ENCODE measurements at places on chromosomes 7 and 10.

- DNase-seq, result no peak
Measured at GRCh38 chr7:99030951-99031350, 113.0 kb downstream of the SMURF1 start.

- DNase-seq, result no peak
Measured at GRCh38 chr10:49609283-49610113, 612 bp upstream of the SLC18A3 start.

- DNase-seq, result no peak
Measured at GRCh38 chr7:157977306-157977705, 610.3 kb downstream of the PTPRN2 start.

- no peak for DNase-seq
Measured at GRCh38 chr7:152122540-152122939, 97.1 kb downstream of the GALNT11 start.

- no peak for DNase-seq
Measured at GRCh38 chr10:98673171-98673782, 226.5 kb upstream of the HPS1 start.

GRCh38 chr7:107164092-107164491 is 4.7 kb upstream of the HBP1 start:
- no peak for DNase-seq

- no peak for DNase-seq
Measured at GRCh38 chr10:115572740-115573455, 479.7 kb downstream of the ATRNL1 start.

DNA sequence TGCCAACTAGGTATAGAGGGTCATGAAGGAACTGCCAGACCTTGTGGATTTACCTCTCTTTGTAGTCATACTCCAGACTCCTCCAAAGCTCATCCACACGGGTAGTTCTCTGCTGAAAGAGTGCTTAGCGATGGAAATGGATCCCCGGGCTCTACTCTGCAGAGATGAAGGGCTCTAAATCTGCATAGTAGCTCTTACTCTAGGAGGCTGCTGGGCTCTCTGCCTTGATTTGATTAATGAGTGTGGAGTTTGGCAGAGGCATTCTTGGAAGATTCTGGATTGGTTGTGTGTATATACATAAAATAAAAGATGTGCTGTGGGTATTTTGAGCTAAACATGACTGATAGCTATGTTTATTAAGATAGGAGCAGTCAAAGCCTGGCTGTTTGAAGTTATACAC is 21.3 kb upstream of the CPXM2 start:
- no peak for DNase-seq

DNA sequence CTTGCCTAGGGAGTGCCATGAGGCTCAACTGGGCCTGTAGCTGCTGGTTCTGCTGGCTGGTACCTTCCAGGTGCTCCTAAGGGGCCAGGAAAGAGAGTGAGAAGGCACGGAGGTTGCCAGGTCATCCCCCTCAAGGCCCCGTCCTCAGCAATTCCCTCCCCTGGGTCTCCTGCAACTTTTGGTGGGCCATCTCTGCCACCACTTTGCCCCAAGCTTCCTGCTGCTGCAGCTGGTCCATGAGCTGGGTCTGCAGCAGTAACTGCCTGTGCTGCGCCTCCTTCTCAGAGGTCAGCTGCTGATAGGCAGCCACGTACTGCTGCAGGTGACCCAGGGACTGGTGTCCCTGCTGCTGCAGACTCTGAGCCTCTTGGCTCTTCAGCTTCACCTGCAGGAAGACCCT is 17.3 kb upstream of the MTPAP start:
- no peak for DNase-seq

GRCh38 chr10:122630526-122630925 is 69.1 kb downstream of the C10orf120 start:
- DNase-seq, result no peak

GRCh38 chr10:119301397-119301796 is 94.0 kb downstream of the GRK5 start:
- peak; percentile 28 for DNase-seq

- DNase-seq, result no peak
Measured at GRCh38 chr10:23826421-23826820, 382.5 kb upstream of the KIAA1217 start.

DNA sequence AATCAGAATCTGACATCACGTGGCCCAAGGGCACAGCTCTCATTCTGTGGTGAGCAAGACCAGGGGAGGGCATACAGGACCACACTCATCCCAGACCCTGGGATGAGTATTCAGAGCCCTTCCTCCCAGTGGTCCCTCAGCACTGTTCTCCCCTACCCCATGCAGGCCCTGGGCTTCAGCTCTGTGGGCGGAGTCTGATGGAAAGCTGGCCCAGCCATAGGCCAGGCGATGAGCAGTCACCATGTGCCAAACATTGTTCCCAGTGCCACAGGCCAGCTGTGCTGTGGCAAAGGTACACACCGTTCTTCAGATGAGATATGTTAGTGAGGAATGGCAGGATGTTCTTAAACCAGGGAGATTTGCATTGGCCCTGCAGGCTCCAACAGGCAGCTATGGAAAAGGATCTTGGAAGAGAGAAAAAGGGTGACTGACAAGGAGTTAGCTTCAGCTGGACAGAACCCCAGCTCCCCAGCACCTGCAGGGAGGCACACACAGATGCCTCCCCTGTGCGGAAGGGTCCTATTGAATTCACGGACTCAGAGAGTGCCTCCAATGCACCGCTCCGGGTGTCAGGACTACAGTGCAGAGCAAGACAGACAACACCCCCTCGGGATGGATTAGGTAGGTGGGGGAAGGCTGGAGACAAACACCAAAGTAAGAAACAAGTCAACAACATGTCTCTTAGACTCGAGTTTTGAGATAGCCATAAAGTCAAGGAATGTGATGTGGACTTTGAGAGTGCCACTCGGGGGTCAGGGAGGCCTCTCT is 596.0 kb upstream of the MGMT start:
- no peak for DNase-seq

- no peak for DNase-seq
Measured at GRCh38 chr7:108805808-108806397, 236.2 kb downstream of the DNAJB9 start.

GRCh38 chr10:71093531-71093930 is 118.8 kb upstream of the UNC5B start:
- no peak for DNase-seq

DNA sequence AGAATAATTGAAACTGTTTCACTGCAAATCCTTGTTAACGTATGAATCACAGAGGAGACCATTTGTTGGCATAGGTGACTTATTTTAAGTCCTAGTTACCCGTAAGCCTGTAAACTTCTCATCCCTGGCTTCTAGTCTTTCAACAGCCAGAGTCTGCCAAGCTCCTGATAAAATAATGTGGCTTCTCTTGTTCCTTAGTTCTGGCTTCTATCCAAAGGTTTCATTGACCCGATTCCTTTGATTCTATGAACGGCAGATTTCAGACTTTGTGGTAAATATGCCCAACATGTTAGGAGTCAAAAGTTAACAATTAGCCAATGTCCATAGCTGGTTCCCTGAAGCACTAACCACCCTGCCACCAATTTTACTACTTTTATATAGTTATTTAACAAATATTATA is 23.3 kb downstream of the DNAH11 start:
- DNase-seq, result no peak

DNA sequence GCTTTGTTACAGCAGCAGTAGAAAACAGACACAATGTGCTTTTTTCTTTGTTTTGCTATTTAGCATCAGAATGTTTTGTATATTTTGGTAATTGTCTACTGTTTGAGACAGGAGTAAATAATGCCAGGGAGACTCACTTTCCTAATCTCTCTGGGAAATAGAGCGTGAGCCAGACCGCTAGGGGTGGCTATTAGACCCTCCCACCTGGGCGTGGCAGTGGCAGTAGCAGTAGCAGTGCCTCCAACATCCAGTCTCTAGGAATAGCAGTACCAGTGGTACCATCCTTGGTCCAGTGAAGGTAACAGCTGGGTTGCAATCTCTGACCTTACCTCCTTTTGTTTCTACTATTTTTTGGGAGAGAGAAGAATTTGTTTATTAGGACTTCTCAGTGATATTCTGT is 165.7 kb upstream of the MAGI2 start:
- no peak for DNase-seq

DNA sequence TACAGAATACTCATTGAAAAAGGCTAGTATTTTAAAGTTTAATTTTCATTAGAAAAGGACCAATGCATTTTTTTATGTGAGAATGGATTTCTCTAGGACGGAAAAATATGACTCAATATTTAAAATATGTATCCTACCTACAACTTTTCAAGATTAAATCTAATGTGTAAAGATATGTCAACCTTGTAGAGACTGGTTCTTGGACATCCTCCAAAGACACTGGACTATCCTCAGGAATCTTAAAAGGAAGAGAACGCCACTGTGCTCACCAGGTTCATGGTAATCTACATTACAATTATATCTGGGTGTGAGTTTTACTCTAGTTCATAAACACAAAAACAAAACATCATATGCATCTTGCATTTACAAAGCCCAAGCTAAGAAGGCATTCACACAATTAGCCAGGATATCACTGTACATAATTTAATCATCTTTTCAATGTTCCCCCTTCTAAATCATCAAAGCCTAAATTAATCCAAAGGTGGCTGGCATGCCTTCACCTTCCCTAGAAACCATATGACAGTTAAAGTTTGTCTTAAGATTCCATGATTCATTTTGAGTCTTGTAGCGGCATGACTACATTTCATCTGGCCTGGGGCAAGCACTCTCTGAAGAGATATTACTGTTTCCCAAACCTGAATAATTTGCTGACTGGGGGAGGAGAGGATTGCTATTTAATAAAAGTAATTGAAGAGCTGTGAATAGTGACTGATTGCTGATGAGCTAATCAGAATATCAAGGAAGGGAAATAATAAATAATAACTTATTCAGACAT is 12.0 kb downstream of the SGCE start:
- no peak for DNase-seq

GRCh38 chr7:45082031-45082830 is 6.5 kb downstream of the NACAD start:
- no peak for DNase-seq

DNA sequence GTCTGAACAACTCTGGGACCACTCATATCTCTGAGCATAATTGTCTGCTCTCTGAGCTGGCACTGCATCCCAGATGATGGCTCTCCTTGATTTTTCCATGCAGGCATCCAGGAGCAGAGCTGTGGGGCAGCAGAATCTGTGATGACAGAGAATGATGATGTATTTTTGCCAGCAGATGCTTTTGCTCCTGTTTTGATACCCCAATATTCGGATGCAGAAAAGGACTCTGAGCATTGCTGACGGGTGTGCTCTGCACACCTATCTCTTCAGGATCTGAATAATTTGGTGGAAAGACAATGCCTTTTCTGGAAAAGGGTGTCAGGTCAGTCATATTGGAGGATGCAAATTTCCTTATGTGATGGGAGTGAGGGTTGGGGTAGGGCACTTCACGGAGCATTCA is 735.9 kb downstream of the KCNMA1 start:
- DNase-seq, result no peak

DNA sequence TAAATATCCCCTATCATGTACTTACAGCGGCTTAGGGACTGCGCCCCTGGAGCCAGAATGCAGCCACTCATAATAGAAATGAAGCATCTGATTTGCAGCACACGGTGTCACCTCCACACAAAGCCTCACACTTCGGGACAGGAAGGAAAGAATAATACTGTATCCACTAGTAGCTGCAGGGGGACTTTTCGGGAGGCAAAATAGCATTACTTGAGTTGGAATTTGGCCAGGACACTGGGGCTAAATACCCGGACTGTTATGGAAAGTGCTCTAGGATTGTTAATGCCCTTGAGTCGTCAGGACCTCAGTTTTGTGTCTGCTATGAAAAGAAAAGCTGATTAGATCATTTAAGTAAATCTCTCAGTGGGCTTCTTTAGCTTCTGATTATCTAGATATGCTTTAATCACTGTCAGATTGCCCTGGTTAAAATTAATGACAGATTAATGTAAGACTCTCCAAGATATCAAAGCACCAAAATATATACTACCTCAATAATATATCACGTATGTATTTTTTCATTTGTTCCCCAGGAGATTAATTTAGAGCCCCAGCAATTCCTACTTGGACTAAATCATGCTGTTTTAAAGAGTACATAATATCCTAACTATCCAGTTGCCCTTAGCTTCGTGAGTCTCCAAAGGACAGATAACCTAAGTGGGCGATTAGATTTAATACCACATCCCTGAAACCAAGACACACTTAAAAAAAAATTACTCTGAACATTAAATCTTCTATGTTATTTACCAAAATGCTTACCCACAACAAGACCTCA is 173.0 kb upstream of the NEBL start:
- no peak for DNase-seq

DNA sequence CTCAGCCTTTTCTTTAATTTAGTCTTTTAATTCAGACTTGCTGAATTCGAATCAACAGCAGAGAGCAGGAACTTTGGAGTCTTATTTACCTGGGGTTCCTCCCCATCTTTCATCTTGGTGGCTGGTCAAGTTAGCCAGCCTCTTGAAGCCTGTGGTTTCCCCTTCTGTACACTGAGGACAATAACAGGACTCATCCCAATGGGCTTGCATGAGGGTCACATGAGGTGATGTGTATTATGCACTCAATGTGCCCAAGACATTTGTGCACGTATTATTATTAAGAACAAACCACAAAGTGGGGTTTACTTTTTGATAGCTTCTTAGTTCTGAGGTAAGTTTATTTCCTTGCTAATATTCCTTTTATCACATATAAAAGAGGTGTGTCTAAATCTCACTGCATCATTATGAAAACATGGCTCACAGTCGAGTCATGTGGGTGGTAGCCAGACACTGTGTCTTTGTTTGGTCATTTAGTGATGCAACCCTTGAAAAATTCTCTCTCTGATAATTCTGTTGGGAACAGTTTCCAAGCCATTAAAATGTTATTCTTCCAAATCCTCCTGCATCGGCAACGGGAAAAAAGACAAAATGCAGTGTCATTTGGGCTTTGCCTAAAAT is 86.5 kb upstream of the GRB10 start:
- DNase-seq, result no peak

- DNase-seq, result no peak
Measured at GRCh38 chr10:108412323-108412722, 1247.8 kb upstream of the SORCS1 start.

GRCh38 chr7:90853205-90853604 is 257.1 kb downstream of the CDK14 start:
- DNase-seq, result no peak

- DNase-seq, result no peak
Measured at GRCh38 chr10:78333362-78334143, 299.9 kb downstream of the RPS24 start.

DNA sequence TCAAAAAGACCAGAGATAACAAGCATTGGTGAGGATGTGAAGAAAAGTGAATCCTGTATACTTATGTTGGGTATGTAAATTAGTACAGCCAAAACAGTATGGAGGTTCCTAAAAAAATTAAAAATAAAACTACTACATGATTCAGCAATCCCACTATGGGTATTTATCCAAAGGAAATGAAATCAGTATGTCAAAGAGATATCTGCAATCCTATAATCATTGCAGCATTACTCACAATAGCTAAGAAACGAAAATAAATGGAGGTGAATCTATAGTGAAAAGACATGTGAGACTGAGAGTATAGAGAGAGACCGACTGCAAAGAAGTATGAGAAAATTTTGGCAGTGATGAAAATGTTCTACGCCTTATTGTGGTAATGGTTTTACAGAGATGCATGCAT is 139.2 kb upstream of the TMEM168 start:
- no peak for DNase-seq

GRCh38 chr10:131418681-131419080 is 107.2 kb upstream of the TCERG1L start:
- DNase-seq, result no peak
